ENCODE measurements at places on chromosomes 11 and 22.

- peak; percentile 85 for DNase-seq
Observed at GRCh38 chr22:37681001-37681424, 5.1 kb upstream of the NOL12 start.

- no peak for DNase-seq
Observed at GRCh38 chr11:121575963-121576290, 123.2 kb upstream of the SORL1-AS1 start.

- DNase-seq = peak; percentile 82
Observed at GRCh38 chr11:135033540-135033939, 621.5 kb upstream of the B3GAT1 start.

- peak; percentile 81 for DNase-seq
Observed at GRCh38 chr22:45526768-45527360, 24.2 kb downstream of the FBLN1 start.

- DNase-seq = no peak
Observed at GRCh38 chr11:131951121-131951520, 580.7 kb downstream of the NTM start.

- DNase-seq = peak; percentile 94
Observed at GRCh38 chr11:68312780-68313573, 586 bp downstream of the LRP5 start.

- DNase-seq = peak; percentile 82
Observed at GRCh38 chr22:20114506-20115475, 1.1 kb upstream of the RANBP1 start.

DNA sequence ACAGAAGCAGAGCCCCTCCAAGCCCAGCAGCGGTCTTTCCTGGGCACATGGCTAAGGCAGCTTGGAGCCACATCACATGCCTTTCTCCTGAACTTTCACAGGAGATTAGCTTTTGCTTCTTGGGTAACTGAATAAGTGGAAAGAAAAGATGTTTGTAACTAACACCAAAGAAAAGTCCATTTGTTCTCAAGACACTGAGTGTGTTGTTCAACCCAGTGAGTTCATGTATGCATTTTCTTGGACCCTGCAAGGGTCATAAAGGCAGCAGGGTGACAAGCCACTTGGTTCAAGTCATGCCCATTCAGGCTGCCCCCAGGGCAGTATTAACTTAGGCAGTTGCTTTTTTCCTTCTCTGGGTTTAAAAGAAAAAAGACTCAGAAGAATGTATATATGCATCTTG lies 203.4 kb downstream of the FAM76B start:
- DNase-seq = no peak

DNA sequence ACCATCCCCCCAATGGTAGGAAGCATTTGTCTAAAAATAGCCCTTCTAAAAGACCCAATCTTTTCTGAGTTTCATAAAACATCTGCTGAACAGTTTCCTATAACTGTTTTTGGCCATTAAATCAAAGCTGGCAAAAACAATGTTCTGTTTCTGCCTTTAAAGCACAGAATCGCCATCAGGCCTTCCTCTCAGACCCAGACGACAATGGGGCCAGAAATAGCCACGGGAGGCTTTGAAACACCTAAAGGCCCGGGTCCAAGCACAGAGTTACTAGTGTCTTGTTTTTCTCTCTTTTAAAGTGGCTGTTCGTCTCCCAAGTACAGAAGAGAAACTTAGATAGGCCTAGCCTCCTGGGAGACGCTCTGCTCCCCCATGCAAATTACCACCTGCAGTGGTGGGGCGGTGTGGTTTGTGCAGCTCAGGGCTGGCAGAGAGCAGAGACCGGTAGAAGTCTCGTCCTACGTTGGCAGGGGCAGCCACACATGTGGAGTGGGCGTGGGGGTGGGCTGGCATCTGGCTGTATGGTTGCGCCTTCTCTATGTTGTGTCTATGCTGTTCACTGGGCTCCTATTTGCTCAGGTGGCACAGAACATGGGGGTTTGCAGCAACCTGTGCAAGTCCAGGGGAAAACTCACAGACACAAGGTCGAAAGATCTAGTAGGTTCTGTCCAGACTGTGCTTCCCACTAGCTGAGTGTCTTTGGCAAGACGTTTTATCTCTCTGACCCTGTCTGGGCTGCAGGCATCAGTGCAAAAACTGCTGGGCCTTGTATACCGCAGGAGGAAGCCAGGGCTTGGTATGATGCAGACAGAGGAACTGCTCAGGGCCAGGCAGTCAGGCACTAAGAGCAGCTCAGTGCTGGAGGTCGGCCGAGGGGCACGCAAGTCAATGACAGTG lies 23.6 kb upstream of the ETS1 start:
- DNase-seq = no peak

DNA sequence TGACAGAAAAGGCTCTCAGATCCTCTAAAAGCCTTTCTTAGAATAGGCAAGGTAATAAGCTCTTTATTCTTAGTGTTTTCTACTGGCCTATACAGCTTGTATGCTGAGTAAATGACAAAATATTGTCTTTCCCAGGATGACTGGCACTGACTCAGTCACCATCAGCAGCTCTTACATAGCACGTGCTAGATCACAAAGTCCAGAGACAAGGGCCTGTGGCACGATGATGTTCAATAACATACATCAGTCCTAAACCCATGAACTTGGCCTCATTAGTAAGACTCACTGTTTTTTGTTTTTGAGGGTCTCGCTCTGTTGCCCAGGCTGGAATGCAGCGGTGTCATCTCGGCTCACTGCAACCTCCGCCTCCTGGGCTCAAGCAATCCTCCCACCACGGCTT lies 42.7 kb downstream of the CELF1 start:
- peak; percentile 37 for DNase-seq

- DNase-seq = no peak
Observed at GRCh38 chr11:116661056-116661455, 111.7 kb downstream of the BUD13 start.

GRCh38 chr11:76857781-76858410 lies 2.8 kb upstream of the ACER3 start:
- DNase-seq = peak; percentile 51

DNA sequence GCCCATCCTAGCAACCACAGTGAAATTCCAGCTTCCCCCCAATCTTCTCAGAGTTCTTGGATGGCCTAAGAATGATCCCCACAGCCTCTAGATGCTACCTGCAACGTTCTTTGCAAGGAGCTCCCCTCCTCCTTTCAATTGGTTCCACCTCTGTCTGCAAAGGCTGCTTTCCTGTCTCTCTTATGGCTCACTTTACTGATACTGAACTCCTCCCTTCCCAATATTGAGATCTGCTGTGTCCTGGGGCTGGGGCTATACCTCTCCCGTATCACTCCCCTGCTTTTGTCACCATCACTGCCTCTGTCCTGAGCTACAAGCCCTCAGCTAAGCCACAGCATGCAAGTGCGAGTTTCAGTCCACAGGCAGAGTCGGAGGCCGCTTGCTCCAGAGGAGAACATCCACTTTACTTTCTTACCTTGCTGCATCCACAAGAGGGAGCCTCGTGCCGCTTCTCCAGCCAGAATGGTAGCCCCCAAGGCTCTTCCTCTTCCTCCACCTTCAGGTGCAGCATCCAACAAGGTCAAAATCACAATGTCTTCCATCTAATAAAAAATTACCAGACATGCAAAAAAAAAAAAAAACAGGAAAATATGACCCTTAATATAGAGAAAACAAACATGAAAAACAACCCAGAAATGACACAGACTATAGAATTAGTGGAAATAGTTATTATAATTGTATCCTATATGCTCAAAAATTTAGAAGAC lies 48.6 kb upstream of the TMEM45B start:
- no peak for DNase-seq

DNA sequence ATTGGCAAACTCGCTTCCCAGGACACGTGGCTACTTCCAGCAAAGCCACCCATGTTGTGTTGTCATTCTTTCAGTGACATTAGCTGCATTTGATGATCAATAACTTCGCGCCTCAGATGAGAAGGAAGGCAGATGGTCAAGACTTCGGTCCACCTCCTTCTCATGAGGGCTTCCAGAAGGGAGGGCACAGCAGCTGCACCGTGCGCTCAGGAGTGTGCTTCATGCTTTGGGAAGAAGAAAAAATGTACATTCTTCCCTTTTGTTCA lies 25.3 kb downstream of the IGLL5 start:
- DNase-seq = no peak

DNA sequence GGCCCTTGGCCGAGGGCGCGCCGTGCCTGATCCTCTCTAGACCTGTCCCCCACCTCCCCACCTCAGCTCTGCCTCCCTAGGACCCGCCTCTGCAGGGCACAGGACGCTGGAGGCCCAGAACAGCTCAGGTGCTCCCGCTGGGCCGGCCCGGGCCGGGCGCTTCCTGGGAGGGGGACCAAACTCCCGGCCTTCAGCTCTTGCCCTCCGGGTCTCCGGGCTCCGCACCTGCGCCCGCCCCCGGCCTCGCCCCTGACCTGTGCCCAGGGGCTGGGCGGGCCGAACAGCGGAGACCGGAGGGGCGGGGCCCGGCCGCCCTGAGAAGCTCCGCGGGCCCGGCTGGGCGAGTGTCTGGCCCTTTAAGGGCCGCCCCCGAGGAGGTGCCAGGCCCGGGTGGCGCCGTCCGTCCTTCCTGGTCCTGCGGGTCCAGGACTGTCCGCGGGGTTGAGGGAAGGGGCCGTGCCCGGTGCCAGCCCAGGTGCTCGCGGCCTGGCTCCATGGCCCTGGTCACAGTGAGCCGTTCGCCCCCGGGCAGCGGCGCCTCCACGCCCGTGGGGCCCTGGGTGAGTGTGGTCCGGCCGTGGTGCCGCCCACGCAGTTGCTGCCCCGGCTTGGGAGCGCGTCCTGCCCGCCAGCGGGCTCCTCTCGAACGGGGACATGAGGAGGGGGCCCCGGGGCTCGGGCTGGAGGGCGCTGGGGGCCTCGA lies at the start of gene SSH3:
SSH3 (plus strand) TSS at position 399 of the 703 bp plus-strand sequence; CDS start at position 495, 96 bp downstream.
- DNase-seq = peak; percentile 97

DNA sequence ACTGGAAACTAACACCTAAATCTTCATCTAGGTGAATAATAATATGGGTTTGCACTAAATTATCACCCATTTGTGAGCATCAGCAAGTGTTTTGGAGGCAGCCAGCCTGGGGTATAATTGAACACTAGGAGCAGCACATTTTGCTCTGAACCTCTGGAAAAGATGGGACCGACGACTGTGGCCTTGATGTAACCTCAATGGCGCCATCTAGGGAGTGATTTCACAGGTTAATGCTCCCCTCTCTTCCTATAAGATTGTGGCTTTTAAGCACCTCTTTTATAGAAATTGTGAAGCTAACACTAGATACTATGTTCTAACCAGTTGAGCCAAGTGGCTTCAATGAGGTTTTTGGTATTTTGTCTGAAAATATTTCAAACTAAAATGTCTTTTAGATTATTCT lies 203.7 kb downstream of the NELL1 start:
- DNase-seq = no peak

DNA sequence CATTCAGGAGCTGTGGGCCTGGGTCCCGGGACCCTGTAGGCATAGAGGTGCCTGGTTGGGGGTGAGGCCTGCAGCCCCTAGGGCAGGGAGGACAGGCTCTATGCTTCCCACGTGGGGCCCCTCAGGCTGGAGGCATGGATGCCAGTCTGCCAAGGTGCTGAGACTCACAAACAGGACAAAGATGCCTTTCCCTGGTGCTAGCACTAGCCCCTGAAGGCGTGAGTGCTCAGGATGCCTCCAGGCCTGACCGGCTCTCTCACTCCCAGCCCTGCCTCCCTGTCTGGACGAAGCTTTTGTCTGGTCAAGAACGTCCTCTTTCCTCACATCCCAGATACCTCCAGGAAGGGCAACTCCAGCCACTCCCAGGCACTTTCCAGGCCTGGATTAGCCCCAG lies 2.1 kb downstream of the CDC42BPG start:
- DNase-seq = peak; percentile 86

DNA sequence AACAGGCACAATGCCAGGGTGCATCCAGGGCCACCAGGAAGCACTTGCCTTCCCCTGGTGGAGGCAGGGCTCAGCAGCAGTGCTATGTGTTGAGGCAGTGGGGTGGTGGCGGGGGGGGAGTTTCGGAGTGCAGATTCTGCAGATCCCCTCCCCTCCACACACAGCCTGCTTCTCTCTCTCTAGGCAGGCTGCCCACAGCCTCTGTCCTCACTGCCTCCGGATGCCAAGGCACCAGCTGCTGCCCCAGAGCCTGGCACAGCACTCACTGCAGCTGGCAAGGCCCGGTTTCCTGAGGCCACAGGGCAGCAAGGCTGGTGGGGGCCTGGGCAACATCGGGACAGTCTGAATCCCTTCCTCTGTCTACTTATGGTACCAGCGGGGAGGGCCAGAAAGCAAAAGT lies 35.8 kb downstream of the NRXN2 start:
- peak; percentile 37 for DNase-seq
